Right lung (tissue), 10 donors: ENCODE measurements at places on chromosomes 5 and 9. TPM values are rescaled to one million over a fixed set of nuclear protein-coding genes. Genes with fewer than 3 reads are reported as not detected.

Gene PCDH12
- 36.0 TPM for polyA plus RNA-seq

Gene TAF11L10
- not detected for polyA plus RNA-seq

Gene RHOBTB3
- polyA plus RNA-seq = 70.2 TPM

Gene DMRT3
- not detected for polyA plus RNA-seq

Gene CARD9
- 1.2 TPM for polyA plus RNA-seq

Gene BNC2
- 7.4 TPM for polyA plus RNA-seq

Gene F2RL1
- 9.2 TPM for polyA plus RNA-seq

Gene SPINK6
- polyA plus RNA-seq = not detected

Gene PCDHA7
- polyA plus RNA-seq = 0.63 TPM

Gene GZMA
- 3.4 TPM for polyA plus RNA-seq

Gene SYNPO
- 21.7 TPM for polyA plus RNA-seq

Gene DIPK1B
- polyA plus RNA-seq = 47.6 TPM

Gene SH3TC2
- polyA plus RNA-seq = 1.4 TPM

Gene LCN1
- not detected for polyA plus RNA-seq

Gene INSL6
- polyA plus RNA-seq = 1.1 TPM

Gene ENTPD8
- 0.32 TPM for polyA plus RNA-seq

Gene SPOCK1
- 0.43 TPM for polyA plus RNA-seq

Gene RNF145
- 155 TPM for polyA plus RNA-seq

Gene RASEF
- 7.2 TPM for polyA plus RNA-seq

Gene CLIC3
- 56.6 TPM for polyA plus RNA-seq

Gene ASTN2
- polyA plus RNA-seq = 5.2 TPM

Gene SLC9A3
- polyA plus RNA-seq = 2.7 TPM

Gene ARSI
- 23.4 TPM for polyA plus RNA-seq

Gene NANS
- polyA plus RNA-seq = 38.1 TPM

Gene RMND5B
- polyA plus RNA-seq = 25.8 TPM

Gene HMMR
- 17.0 TPM for polyA plus RNA-seq

Gene FYB1
- polyA plus RNA-seq = 2.2 TPM

Gene MAPK9
- polyA plus RNA-seq = 39.3 TPM

Gene F2RL2
- polyA plus RNA-seq = 0.43 TPM

Gene NEK6
- polyA plus RNA-seq = 42.1 TPM

Gene KIF24
- polyA plus RNA-seq = 6.7 TPM

Gene SARDH
- polyA plus RNA-seq = 10.5 TPM

Gene TOR2A
- polyA plus RNA-seq = 12.0 TPM

Gene OR13C8
- polyA plus RNA-seq = not detected

Gene PCDHB15
- polyA plus RNA-seq = 12.0 TPM
